Melanocyte of skin (primary cell): ENCODE measurements at places on chromosomes 4 and X. TPM values are rescaled to one million over a fixed set of nuclear protein-coding genes. Genes with fewer than 3 reads are reported as not detected.

RBMXL3 gene
- under 0.01 TPM in 1 of 2 replicates, not detected in the other for total RNA-seq

PRDM8 gene
- total RNA-seq = not detected in 2 replicates

CYP4V2 gene
- total RNA-seq = 41.6 and 64.7 TPM in 2 replicates

ZNF711 gene
- total RNA-seq = 0.34 and 0.73 TPM in 2 replicates

LINC00632 gene
- 5.1 and 6.5 TPM in 2 replicates for total RNA-seq
